ENCODE measurements at places on chromosomes 13 and 19.

- DNase-seq, result peak; percentile 13
Observed at GRCh38 chr13:40485611-40486517, 180.6 kb downstream of the FOXO1 start.

DNA sequence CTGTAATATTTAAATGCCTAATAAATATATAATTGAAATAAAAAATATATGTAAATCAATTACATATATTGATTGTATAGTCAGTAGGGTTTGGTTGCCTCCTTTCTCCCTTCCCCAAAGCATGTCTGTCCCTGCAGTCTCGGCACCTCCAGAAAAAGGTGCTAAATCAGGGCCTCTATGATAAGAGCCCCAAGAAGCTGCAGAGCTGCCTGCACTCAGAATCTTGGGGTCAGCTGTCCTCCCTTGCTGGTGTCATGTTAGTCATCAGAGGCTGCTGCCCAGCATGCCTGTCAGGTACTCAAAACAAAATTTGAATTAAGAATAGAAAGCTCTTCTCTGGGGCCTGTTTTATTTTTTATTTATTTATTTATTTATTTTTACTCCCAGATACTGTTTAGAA is 9.8 kb downstream of the FLT1 start:
- DNase-seq, result no peak

GRCh38 chr19:38464421-38465082 is 31.1 kb downstream of the RYR1 start:
- no peak for DNase-seq

DNA sequence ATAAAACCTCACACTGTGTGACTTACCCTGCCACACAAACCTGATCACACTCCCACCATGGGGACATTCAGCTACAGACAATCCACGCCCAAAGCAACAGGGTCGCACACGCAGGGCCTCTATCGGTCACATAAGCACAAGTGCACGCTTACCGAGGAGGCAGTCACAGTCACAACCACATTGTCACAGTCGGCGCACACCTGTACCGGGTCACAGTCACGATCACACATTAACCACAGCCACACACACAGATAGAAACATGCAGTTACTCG is 579 bp downstream of the ZNF566 start:
- peak; percentile 67 for DNase-seq

DNA sequence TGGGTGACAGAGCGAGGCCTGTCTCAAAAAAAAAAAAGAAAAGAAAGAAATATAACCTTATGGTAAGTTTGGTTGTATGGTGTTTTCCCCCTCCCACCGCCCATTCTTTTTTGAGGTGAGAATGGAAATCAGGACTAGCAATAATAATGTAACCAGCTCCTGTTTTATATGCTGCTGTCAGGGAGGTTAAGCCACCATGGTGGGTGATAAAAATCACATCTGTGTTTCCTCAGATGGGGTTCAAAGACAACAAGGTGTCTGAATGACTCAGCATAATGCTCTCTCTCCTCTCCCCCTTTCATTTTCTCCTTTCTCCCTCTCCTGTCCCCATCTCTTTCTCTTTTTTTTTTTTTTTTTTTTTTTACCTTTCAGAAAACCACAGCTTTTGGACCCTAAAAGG is 28.3 kb upstream of the GARRE1 start:
- no peak for DNase-seq

DNA sequence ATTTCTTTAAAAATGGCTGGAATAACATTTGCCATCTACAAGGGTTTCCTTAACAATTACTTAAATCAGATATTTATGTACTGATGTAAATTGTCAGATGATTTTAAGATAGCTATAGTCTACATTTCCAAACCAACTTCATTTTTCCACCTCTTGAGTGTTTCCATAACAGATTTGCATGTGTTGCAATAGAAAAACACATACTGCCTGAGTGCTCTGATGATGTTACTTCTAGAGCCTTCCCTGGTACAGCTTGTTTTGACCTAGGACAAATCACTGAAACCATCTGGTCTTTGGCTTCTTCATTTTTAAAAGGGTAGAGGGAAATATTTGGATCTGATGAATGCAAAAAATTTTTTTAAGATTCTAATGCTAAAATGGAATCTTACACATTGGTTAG is 245.9 kb downstream of the PCDH9 start:
- DNase-seq, result no peak

- DNase-seq, result no peak
Observed at GRCh38 chr13:101346942-101347728, 69.2 kb downstream of the NALCN start.

DNA sequence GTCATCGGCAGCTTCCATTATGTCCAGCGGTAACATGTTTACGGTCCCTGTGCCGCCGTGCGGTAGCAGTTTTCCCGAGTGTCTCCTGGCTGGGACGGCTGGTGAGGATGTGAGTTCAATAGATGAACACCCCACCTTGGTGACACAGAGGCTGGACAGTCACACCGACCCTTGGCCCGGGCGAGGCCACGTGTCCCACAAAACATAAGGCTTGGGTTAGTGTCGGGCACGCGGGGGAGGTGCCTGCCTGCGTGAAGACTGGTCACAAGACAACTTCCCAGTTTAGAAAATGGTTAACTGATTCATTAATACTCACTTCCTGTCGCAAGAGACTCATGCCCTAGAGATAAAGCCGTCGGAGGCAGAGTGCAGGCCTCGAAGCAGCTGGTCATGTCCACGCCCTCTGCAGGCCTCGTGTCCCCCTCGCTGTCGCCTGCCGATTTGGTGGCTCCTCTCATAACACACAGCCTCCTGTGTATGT is 17.2 kb downstream of the RASA3 start:
- no peak for DNase-seq

- DNase-seq, result no peak
Observed at GRCh38 chr19:6198896-6199239, 63.4 kb downstream of the ACSBG2 start.

DNA sequence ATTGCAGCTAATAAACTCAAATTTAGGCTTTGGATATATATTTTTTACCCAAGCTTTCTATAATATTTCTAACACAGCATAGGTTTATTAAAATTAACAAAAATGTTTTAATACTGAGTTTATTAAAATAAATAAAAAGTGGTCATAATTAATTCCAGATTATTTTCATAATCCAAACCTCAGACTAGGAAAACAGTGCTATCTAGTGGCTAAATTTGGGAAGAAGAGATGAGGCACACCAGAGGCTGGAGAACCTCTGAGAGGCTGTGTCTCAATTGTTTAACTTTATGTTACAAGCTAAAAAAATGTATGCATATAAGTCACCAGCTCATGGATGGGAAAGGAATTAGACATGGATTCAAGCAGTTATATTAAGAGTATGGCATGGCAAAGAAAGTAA is 392.5 kb downstream of the DIAPH3 start:
- DNase-seq, result no peak

DNA sequence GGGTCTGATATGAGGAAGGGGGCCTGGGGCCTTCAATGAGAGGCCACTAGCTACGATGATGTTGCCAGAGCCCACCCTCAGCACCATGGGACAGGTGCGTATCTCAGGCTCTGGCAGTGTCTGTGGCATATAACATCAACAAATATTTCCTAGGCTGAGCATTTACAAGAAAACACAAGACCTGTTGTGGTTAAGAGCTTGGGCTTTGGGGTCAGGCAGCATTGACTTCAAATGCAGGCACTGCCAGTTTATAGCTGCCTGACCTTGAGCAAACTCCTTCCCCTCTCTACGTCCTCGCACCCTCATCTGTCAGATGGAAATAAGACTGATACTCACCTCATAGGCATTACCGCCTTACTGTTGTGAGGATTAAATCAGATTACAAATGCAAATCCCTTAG is 156.0 kb downstream of the KATNAL1 start:
- DNase-seq, result no peak

DNA sequence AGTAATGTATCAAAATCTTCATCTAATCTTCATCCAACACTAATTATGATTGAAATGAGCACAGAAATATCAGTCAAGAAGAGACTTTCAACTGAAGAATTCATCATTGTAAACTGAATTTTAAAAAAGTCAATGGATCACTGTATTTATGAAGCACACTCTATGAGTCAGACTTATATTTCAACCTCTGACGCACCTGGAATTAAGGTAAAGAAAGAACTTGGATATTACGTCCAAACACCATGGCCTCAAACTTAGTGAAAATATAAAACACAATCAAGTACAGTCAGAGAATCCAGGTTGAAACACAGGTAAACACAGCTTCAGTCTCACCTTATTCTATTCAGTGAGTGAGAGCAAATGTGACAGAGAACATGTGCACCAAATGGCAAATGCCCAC is 39.5 kb downstream of the MIPEP start:
- DNase-seq, result no peak
